Stimulated activated CD4-positive, alpha-beta T cell treated with anti-CD3 and anti-CD28 coated beads, Interleukin-15, amount 100 ng/mL, for 24 hours (primary cell): ENCODE measurements at places on chromosomes 13 and 19.

DNA sequence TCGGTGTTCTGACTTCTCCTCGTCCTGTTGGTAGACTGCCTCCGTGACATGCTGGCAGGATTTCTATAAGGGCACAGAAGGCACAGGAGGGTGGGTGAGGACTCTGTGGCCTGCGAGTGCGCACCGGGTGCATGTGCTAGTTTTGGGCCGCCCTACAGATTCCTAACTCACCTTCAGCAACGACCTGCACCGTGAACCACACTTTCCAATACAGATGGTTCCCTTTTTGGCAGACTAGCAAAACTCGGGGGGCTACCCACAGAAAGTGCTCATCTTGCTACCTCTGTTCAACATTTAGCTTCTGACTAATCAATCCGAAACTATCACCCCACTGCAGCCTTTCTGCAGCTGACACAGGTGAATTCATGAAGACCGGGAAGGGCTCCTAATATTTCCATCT, 14.1 kb upstream of the AMER2 start:
- no peak for DNase-seq

GRCh38 chr19:3981736-3982681, 3.3 kb downstream of the EEF2 start:
- no peak for DNase-seq

- DNase-seq: no peak
Measured at GRCh38 chr19:35095667-35096368, 19.8 kb upstream of the FXYD3 start.

- no peak for DNase-seq
Measured at GRCh38 chr19:3073159-3073563, 10.9 kb upstream of the TLE5 start.

GRCh38 chr13:33745370-33746324, 72.3 kb upstream of the RFC3 start:
- DNase-seq: no peak

GRCh38 chr19:18737954-18738351, 53.2 kb downstream of the COMP start:
- DNase-seq: no peak

DNA sequence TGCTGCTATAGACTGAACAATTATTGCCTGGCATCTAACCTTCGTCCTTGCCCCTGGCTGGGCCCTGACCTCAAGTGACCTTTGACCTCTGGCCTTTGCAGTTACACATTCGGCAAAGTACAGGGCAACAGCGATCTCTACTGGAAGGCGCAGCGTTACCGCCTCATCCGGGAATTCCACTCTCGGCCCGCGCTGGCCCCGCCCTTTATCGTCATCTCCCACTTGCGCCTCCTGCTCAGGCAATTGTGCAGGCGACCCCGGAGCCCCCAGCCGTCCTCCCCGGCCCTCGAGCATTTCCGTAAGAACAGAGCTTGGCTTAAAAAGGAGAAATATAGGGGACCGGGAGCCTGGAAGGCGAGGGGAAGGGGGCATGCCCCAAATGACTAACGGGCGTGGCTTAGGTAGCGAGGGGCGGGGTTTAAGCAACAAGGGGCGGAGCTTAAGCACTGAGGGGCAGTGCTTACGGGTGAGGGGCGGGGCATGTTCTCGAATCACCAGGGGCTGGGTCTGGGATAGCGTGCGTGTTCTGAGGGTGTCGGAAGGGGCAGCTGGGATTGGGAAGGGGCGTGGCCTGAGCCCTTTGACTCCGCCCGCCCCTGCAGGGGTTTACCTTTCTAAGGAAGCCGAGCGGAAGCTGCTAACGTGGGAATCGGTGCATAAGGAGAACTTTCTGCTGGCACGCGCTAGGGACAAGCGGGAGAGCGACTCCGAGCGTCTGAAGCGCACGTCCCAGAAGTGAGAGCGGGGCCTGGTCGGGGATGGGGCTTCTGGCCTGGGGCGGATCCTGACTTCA, 52.7 kb downstream of the TRPM4 start:
- peak; percentile 57 for DNase-seq

DNA sequence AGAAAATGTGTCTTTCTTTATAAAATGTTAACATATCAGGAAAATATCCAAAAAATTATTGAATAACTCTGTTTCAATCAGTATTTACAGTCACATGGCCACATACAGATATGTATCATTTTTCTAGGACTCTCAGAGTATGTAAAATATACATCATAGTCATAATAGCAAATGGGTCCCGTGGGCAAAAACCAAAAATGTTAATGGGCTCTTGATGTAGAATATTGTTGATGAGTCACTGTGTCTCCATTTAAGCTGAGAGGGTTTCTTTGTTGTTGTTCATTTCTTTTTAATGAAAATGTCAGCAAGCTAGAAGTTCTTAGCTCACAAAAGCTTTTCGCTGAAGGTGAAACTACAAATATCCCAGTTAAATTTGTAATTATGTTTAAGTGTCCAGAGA, 1713.1 kb upstream of the PCDH20 start:
- no peak for DNase-seq

DNA sequence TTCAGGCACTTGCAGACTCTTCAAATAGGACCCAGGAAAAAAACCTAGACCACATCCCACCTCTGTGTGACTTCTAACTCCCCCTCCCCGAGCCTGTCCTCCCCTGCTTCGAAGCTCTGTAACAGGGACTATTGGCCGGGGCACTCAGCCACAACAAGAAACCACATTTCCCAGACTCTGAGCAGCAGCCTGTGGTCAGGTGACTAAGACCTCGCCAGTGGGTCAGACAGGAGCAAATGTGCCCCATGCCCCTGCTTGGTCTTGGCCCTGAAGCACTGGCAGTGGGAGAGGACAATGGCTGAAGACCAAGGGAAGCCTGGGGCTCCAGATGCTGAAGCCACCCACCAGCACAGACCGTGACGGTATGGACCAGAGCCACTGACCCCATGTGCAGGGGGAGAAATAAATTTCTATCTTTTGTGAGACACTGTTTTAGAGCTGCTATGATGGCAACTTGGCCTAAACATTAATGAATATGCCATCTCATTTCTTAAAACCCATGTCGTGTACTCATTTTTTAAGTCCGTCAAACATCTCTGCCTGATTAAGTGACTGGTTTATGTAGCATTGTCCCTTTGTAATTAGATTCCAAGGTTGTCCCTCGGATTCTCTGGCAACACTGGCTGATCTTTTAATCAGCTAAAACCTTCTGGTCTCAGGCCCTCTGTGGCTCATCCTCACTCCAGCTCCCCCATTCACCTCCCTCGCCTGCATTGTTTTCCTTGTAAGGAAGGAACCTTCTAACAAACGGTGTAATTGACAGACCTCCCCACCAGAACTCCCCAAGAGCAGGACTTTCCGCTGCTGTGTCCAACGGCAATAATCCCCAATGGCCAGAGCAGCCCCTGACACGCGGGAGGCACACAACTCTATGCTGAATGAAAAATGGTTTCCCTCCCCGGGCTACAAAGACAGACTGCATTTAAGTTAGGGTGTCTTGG, 98.4 kb downstream of the STK24 start:
- DNase-seq: peak; percentile 54

DNA sequence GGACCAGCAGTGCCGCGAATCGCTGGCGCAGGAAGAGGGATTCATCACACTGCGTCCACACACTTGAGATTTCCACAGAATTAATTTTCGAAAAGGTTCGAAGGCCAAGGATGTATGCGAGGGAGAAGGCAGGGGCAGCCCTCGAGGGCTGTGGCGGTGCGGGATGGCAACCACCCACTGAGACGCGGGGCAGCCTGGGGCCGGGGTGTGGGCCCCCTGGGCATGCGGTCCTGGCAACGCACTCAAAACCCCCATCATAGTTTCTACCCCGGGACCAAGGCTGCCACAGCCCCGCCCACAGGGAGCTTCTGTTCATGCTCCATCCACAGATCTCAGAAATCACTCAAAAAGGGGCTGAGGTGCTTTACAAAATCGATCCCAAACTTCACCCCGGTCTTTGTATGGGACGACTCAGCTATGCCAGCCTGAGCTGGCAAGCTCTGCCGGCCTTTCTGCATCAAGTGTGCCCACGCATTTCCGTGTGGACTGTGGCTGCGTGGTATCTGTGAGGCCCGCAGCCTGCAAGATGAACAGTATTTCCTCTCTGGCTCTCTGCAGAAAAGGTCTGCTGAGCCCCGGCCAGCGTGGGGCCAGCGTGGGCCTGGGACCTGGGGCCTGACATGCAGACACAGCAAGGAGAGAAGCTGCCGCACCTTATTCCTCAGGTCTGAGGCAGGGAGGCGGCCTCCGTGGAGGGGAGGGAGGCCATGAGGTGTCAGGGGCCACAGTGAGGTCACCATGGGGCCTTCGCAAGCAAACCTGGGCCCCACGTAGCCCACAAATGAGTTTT, 19.2 kb downstream of the ZNF787 start:
- no peak for DNase-seq

- no peak for DNase-seq
Measured at GRCh38 chr13:21625366-21625765, 21.4 kb upstream of the MICU2 start.

DNA sequence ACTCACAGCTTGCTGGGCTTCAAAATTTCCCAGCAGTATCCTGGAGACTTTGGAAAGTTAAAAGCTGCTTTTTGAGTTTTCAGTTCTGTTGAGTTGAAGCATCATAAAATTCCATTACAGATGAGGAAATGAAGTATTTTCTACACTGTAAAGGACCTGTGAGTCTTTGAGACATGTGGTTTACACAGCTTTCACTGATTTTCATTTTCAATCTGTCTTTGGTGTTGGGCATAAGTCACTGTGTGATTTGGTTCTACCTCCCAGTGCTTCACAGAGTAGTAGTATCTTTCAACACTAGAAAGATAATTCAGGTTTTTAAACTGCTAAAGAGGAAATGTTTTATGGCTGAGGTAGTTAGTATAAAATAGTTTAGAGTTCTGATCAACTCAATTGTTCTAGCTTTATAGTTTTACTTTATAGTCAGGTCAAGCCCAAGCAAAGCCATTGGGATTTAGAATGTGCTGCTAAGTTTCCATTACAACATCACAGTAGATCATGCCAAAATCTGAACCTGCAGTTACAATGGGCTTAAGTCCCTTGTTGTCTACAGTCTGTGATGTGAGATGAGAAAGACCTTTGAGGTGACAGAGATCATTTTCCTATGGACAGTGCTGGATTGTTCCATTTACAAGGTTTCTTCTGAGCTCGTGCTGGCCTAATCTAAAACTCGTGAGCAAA, 161.6 kb downstream of the FLT1 start:
- DNase-seq: no peak

- DNase-seq: peak; percentile 46
Measured at GRCh38 chr19:7505682-7506384, 10.1 kb upstream of the ZNF358 start.

GRCh38 chr13:32125221-32125689, 93.7 kb downstream of the FRY start:
- DNase-seq: no peak

DNA sequence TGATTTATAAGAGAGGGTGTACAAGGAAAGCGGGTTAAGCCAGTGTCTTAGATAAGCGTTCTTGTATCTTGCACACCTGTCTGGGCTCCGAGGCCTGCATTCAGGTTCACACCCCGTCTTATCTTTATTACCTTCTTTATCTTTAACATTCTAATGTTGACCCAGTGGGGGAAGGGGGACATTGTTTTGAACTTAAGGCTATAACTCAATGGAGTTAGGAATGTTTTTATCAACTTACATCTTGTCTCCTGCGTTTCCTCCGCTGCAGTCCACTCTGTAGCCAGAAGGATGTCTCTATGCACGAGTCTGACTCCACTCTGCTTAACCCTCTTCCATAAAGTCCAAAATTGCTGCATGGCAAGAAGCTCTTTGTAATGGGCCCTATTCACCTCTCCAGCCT, 71.2 kb downstream of the FGF9 start:
- DNase-seq: no peak

GRCh38 chr13:24450530-24450929, 62.0 kb downstream of the PARP4 start:
- no peak for DNase-seq

GRCh38 chr13:95226932-95227695, 74.1 kb downstream of the ABCC4 start:
- no peak for DNase-seq

DNA sequence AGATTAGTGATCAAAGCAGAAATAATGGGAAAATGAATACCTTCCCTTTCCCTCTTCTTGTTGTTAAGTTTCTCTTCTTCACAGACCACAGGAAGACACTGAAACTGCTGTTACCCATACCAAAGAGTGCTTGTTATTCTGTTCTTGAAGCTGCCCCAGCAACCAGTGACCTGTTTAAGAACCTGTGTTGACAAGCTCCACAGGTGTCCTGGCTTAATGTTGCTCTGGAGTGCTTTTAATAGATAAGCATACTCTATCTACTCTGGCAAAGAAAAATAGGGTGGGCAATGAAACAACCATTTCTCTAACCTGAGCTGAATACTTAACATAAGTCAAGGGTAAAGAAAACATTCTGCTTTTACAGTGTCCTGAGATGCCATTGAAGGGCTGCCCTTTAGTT, 506.7 kb upstream of the GPC6 start:
- no peak for DNase-seq

- no peak for DNase-seq
Measured at GRCh38 chr13:65914716-65915115, 1315.4 kb downstream of the PCDH9 start.

DNA sequence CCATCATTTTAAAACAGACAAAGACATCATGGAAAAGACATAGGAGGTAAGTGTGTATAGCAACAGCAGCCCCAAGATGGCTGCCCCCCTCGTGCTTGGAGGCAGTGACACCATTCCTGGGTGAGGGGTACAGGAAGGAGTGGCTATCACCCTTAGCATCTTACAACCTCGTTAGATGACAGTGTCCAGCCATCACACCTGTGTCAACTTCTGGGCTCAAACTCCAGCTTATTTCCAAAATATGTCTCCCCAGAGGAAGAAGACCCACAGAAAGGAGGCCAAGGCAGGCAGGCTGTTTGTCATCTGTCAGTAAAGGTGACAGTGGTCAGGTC, 27.5 kb downstream of the EPS15L1 start:
- no peak for DNase-seq

DNA sequence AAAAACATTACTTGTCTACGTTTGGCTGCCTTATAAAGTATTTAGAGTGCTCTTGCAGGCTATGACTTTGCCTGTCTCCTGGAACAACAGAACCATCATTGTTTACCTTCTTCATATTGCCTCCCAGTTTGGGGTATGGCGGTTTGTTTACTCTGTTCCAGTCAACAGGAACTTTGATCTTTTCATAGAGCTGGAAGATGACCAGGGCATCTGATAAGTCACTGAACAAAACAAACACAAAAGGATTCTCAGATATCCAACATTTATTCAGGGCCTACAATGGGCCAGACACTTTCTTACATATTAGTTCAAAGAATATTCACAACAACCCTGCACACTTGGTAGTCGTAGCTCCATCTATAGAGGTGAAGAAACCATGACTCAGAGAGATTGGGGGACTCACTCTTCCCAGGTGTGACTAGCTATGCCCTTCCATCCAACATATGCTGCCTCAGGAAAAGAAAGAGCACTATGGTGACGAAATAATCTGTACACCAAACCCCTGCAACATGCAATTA, 38.4 kb upstream of the CPB2 start:
- no peak for DNase-seq

- DNase-seq: peak; percentile 82
Measured at GRCh38 chr19:2636897-2637683, 65.4 kb downstream of the GNG7 start.

DNA sequence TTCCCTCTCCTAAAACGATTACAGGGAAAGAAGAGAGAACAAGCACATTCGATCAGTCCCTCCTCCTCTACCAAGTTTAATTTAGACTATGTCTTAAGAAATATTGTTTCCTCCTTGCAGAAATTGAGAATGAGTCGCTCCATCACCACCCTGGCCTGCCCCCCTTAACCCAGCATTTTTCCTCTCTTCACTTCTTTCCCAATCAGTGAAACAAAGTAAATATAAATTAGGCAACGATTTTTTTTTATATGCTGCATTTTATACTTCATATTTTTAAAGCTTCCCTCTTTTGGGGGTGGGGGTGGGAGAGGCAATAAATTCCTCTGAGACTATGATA, 300.0 kb downstream of the SPRY2 start:
- DNase-seq: no peak

- DNase-seq: no peak
Measured at GRCh38 chr13:41528021-41528420, 70.7 kb downstream of the RGCC start.
